Esophagus muscularis mucosa (tissue), 4 donors: ENCODE measurements at places on chromosomes 12 and 14. TPM values are rescaled to one million over a fixed set of nuclear protein-coding genes. Genes with fewer than 3 reads are reported as not detected.

The EFS gene
- 13.1 TPM for total RNA-seq

The OLR1 gene
- not detected for total RNA-seq

The GLT1D1 gene
- 1.5 TPM for total RNA-seq

The AHNAK2 gene
- total RNA-seq = 177 TPM

- DNase-seq = no peak
Measured at GRCh38 chr14:75213172-75213571, 36.8 kb upstream of the TMED10 start.

GRCh38 chr12:18631339-18631738, 106.5 kb downstream of the PLCZ1 start:
- no peak for DNase-seq

The CCDC198 gene
- total RNA-seq = not detected

- no peak for DNase-seq
Measured at GRCh38 chr14:20934148-20934762, 21.0 kb upstream of the RNASE2 start.

DNA sequence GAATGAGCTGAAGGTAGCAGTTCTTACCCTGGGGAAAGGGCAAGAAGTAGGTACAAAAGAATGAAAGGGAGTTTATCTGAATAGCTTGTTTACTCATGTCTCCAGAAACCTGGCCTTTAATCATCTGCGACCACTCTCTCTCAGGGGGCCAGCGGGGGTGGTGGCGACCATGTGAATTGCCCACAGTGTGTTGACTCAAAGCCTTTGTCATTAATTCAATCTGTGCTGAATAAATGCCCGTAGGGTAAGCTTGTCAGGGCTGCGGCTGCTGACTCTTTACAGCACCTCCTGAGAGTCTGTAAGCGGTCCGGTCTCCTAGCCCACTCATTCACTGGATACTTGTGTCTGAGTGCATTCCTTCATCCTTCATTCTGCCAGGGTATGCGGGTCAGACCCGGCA, 874.4 kb downstream of the SLC6A15 start:
- no peak for DNase-seq

- DNase-seq = no peak
Measured at GRCh38 chr14:51727526-51727925, 75.8 kb downstream of the FRMD6 start.

The RNASE7 gene
- total RNA-seq = not detected

The KRT74 gene
- total RNA-seq = not detected

The SERPINA5 gene
- 5.1 TPM for total RNA-seq

DNA sequence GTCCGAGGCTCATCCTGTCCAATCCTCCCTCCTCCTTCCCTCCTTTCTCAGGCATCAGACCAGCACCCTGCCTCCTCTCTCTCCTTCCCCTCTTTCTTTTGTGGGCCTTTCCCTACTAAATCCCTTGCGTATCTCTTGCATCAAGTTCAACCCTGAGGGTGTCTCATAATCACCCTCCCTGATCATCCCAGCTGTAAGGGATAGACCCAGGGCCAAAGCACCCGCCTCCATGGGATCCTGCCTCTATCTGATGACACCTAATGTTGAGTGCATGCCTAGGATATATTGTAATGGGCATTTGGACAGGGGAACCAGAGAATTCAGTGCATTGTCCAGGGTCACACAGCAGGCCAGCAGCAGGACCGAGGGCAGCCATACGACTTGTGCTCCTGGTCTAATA, 84.9 kb downstream of the PHETA1 start:
- no peak for DNase-seq

GRCh38 chr12:6528539-6529235, 5.6 kb upstream of the GAPDH start:
- DNase-seq = no peak

DNA sequence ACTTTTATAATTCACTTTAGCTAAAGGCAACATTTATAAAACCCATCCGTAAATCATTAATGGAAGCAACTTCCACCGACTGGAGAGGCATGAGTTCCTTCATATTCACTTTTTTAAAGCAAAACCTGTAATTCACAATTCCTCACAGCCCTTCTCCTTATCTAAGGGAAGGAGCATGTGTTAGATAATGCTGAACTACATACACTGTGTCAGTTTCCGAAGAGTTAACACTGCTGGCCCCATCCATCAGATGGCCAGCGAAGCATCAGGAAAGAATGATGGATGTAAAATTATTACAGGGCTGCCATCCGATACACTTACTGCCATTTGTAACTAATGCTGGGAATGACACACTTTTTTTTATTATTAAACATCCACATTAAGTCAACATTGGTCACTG, 392.8 kb downstream of the SOX5 start:
- DNase-seq = no peak

DNA sequence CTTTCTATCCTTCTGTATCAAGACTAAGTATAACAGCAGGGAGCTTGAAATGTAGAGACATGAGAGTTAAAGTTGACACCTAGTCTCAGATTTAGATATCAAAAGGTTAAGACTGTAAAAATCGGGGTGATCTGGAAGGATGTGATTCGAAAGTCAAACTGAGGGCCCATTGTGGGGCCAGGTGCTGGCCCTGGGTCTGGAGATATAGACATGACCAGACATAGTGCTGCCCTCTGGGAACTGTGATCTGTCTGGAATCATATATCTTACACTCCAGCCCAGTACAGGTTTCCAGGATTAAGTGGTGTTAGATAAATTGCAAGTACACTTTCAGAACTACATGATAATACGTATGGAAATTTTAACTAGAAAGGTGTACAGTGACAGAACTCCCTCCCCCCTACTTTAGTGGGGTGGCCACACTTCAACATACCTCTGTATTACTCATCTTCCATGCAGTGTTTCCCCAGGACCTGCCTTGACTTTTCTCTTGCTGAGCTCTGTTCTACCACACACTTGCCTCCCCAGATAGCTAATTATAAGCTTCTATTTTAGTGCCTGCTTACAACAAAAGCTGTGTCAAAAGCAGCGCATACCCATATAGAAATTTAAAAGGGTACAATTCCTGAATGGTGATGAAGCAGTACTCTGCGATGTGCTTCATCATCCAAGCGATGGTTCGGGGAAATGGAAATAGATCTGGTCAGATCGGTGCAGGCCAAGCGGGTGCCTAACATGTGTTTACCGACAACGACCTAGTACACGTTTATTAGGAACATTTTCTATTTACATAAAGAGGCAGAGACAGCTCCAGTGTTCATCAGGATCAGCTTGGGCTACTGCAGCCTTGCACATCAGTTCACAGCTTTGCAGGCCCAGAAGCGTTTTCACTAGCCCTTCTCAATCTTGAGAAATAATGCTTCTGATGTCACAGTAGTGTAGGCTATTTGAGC, 68.7 kb downstream of the ARF6 start:
- DNase-seq = no peak

- DNase-seq = no peak
Measured at GRCh38 chr12:92468358-92469020, 234.3 kb upstream of the PLEKHG7 start.

DNA sequence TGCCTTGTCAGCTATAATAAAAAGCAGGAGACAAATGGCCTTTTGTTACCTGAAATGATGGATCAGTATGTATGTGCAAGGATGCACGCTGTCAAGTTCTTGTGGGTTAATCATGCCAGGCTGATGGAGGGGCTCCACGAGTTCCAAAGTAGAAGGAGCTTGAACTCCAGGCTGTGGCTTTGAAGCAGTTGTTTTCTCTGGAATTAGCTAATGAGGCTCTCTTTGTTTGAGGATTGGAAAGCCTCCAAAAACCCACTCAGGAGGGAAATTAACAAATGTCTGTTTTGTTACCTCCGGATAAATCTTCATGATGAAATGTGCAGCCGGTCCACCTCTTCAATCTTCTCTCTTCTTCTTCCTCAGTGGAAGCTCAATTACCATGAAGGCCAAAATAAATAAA, 605.5 kb downstream of the DIO2 start:
- no peak for DNase-seq

- DNase-seq = no peak
Measured at GRCh38 chr14:24966579-24966964, 83.4 kb downstream of the STXBP6 start.

DNA sequence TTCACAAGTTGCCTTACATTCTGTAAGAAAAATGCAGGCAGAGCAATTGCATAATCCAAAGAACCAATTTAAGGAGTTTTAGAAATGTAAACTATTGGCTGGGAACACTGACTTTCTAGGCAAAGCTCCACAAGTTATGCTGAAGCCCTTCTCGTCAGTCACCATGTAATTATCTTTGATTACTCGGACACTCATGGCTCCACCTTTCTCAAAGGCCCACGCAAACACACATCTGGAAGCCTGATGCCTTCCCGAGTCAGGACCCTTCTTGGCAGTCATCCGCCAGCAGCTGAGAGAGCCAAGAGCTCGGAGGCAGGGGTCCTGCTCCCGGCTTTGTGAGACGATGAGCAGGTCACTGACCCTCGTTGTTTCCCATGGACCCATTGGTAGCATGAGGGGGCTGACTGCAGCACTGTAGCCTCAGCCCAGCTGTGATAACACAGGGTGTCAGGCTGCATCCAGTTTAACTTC, 202.2 kb downstream of the TMEM132D start:
- peak; percentile 79 for DNase-seq

- DNase-seq = no peak
Measured at GRCh38 chr14:22488522-22489243, 100.3 kb downstream of the DAD1 start.

GRCh38 chr12:2605301-2605700, 189.5 kb upstream of the FKBP4 start:
- DNase-seq = no peak

The TAS2R14 gene
- 1.6 TPM for total RNA-seq

The TAS2R10 gene
- not detected for total RNA-seq

DNA sequence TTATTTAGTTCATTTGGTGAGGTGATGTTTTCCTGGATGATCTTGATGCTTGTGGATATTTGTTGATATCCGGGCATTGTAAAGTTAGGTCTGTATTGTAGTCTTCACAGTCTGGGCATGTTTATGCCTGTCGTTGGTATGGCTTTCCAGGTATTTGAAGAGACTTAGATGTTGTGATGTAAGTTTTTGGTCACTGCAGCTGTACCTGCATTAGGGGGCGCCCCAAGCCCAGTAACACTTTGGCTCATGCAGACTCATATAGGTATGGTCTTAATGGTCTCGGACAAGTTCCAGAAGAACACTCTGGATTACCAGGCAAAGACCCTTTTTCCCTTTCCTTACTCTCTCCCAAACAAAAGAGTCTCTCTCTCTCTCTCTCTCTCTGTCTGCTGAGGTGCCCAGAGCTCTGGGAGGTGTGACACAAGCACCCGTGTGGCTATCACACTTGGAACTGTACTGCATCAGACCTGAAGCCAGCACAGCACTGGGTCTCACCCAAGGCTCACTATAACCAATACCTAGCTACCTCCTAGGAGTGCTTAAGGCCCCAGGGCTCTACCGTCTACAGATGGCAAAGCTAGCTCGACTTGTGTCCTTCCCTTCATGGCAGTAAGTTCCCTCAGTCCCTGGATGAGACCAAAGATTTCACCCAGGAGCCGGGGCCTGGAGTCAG, 425.8 kb upstream of the ATXN7L3B start:
- no peak for DNase-seq

GRCh38 chr12:132881818-132882217, 5.6 kb downstream of the CHFR start:
- DNase-seq = no peak

DNA sequence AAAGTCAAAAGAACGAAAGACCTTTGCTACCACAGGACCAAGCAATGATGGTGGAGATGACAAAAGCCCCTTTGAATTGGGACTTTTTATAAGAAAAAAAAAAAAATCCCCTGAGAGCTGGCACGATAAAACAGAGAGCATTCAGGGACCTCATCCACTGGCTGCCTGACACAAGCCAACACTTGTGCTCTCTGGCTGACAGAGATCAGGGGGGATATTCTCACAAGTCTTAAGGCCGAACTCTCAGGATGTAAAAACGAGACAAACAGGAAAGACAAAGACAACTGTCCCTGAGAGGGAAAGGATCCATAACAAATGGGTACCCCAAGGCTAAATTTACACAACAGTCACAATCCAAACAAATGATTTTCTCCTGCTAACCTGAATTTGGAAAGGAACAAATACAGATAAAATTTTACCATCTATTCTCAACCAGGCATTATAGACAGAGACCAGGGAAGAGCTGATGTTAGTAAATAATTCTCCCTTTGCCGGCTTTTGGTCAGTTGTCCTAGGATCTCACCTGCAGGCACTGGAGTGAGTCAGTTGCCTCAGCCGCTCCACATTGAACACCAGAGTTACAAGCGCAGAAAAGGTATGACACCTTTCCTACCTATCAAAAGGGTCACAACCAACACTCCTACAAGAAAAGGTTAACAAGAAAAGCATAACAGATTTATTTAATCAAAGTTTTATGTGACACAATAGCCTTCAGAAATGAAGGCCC, 37.9 kb upstream of the GARIN6 start:
- DNase-seq = no peak

DNA sequence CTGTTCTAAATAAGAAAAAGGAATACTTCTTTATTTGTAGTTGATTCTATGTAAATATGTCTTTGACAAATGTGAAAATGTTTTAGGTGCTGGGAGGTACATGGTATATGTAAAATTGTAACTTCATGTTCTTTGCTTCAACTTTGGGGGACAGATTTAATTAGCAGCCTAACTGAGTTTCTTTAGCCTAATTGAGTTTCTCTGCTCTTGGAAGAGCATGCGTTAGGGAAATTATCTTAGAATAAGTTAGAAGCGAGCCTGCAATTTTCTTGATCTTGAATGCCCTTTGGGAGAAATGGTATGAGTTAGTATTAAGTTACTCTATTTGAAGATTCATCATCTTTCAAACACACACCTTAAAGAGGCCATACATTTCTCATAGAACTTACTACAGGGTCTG, 194.3 kb downstream of the AEBP2 start:
- no peak for DNase-seq

DNA sequence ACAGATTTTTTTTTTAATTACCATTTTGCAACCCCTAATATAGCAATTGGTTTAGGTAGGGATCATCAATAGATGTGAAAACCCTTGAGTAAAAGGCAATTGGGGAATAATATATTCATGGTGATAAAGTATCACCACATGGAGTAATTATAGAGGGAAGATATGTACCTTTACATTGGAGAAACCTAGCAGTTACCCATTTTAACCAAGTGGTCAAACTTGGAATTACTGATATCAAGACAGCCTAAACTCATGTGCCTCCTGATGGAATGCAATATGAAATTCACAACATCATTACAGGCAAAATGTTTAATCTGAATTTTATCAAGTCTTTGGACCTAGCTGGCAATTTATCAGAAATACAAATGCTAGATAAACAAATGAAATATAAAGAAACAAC, 6.7 kb upstream of the SLC10A1 start:
- DNase-seq = no peak

GRCh38 chr12:120388691-120389481, 19.9 kb upstream of the MSI1 start:
- DNase-seq = no peak
